ENCODE measurements at places on chromosomes 2 and 18.
A peak's percentile ranks its signal among the peaks of the same experiment; 100 is the strongest.

DNA sequence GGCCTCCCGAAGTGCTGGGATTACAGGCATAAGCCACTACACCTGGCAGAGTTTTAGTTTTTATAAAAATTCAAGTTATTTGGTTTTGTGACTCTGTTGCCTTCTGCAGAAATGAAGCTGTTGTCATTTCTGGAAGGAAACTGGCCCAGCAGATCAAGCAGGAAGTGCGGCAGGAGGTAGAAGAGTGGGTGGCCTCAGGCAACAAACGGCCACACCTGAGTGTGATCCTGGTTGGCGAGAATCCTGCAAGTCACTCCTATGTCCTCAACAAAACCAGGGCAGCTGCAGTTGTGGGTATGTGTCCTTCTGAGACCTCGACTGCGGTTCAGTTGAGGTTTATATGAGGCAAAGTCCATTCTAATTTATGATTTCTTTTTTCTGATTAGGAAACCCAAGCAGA, 7.2 kb downstream of the MTHFD2 start:
- DNase-seq: no peak

DNA sequence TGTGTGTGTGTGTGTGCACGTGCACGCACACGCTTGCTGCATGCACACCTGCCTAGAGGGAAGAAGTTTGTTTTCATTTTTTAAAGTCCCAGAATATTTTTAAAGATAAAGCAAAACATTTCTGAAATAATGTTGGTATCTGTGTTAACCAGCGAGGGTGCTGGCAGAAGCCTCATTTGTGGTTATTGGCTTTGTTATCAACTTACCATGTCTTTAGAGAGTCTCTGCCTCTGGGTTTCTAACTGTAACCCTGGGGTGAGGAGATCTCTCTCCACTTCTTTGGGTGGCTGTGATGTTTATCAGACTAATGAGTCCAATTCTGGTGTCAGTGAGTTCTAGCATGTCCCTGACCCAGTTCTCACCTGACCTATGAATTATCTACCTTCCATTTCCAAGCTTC, 927.6 kb upstream of the FANCL start:
- DNase-seq: no peak

DNA sequence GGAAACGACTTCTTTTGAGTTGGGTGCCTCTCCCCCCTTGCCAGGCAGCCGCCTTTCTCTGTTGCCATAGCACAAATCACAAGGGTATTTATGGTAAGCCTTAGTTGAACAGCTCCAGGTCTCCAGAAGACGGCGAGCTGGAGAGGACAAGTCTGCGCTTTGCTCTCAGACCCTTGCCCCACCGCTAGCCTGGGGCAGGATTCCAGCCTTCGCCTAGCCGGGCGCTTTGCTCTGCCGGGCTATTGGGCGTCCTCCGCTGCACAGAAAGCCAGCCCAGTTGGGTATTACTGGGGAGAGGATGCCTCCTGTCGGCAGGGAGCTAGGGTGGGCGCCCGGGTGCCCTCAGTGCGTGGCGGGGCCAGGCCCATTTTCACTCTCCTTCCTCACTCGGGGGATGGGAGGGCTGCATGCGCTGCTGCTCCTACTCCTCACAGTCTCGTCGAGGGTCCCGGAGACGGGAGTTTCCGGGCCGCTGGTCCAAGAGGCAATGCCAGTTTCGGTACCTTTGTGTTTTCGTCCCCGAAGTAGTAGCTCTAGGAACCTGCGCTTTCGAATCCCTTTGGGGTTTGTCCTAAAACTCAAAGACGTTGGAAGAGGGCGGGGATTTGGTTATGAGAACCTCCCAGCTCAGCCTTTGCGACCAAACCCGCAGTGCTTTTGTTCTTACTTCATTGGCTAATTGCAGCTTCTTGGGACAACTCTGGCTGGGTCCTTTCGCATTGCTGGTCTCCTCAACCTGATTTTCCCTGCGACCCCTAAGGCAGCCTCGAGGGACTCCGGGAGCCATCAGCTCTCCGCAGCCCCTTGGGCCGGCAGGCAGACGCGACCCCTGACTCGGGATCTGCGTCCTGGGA, 3.6 kb upstream of the DLX2 start:
- DNase-seq: no peak

- DNase-seq: peak; percentile 90
These were observed 53.0 kb upstream of the CCDC150 start for GRCh38 chr2:196586511-196586991.

GRCh38 chr2:15357186-15357585, 203.9 kb downstream of the NBAS start:
- no peak for DNase-seq

GRCh38 chr2:233707940-233708644, 4.6 kb upstream of the UGT1A5 start:
- peak; percentile 62 for DNase-seq

- peak; percentile 93 for DNase-seq
These were observed 22.8 kb upstream of the ASB18 start for GRCh38 chr2:236286873-236287545.

DNA sequence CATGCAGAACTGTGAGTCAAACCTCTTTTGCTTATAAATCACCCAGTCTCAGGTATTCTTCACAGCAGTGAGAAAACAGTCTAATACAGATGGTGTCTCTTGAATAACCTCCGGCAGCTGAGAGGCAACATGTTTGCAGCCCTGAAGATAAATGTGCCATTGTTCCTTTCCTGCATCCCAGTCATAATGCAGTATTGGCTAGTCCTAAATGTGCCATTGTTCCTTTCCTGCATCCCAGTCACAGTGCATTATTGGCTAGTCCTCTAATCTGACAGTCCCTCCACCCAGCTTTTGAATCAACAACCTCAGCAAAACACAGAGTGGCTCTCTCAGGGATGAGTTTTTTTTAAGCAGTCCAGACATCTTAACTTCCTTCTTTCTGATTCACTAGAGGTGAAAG, 550.7 kb downstream of the RIT2 start:
- DNase-seq: no peak

- peak; percentile 59 for DNase-seq
These were observed 23.6 kb downstream of the FZD5 start for GRCh38 chr2:207746131-207746530.

- no peak for DNase-seq
These were observed 9.2 kb downstream of the RNU4ATAC start for GRCh38 chr2:121539750-121540469.

DNA sequence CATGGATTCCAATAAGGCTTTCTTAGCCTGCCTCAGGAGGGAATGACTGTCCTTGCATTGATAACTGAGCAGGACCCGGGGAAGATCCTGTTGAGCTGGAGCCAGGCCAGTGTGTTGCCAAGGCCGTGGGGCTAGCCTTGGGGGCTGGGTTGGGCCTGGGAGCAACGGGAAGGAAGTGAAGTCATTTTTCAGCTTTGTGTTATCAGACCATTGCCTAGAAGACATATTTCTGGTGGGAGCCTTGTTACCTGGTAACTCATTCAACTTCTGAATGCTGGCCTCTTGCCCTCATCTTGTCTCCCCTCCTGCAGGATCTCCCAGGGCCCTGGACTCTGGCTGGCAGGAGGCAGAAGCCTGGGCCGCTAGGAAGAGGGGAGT, 92.7 kb upstream of the MGAT5 start:
- no peak for DNase-seq

GRCh38 chr18:13120983-13121441, 97.5 kb upstream of the LDLRAD4 start:
- DNase-seq: no peak

- no peak for DNase-seq
These were observed 67.6 kb downstream of the SDC1 start for GRCh38 chr2:20157193-20157891.

DNA sequence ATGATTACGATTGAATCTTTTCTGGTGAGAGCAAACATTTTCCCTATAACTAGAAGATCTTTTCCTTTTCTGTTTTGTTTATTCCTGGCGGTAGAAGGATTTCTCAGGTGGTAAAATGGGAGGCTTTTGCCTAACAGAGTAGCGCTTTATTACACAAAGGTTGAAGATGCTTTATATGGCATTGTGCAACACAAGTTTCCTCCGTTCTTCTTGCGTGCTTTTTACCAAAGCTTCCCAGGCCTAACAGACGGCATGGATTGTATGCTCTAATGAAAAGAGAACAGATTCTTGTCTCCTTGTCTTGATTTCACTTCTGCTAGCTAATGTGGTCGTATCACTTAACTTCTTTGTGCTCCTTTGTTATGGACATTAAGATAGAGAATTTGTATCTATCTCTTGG, 43.8 kb downstream of the MYO1B start:
- DNase-seq: no peak

DNA sequence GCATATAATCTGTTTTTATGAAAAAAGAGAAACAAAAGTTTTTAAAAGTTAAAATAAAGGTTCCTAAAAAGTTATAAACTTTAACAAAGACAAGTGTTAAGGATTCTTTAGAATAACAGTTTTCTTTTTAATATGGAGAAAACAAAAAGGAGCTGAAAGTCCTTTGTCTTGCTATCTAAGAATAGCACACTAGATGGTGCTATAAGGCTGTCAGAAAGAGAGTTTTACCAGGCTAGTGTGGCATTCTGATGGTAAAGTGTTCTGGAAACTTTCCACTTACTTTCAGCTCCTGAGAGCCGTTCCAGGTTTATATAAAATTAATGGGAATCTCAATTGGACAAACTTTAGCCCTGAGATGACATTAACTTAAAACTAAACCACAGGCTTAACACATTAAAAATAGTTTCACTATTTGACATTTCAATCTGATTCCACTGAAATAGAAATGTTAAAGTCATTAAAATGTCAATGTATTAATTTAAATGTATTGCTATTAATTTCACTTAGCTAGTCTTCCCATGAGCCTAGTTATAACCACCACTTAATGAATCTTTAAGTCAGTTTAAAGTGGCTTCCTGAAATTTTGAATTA, 3.7 kb downstream of the FBXO48 start:
- peak; percentile 50 for DNase-seq

GRCh38 chr2:230202430-230203109, 17.2 kb downstream of the SP110 start:
- no peak for DNase-seq

DNA sequence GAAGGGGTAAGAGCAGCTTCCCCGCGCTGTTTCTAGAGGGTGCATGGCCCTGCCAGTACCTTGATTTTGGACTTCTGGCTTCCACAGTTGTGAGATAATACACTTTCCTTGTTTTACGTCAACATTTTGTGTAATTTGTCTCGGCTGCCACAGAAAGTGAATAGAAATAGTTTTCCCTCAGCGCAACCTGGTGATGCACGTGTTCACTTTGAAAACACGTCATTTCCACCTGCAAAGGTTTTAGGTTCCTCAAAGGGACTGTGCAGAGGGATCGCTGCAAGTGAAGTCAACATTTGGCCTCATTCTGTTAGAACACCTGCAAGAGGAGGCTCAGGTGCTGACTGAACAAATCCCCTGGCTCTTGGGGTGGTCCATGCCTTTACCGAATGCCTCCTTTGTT, 71.7 kb downstream of the LONRF2 start:
- no peak for DNase-seq

DNA sequence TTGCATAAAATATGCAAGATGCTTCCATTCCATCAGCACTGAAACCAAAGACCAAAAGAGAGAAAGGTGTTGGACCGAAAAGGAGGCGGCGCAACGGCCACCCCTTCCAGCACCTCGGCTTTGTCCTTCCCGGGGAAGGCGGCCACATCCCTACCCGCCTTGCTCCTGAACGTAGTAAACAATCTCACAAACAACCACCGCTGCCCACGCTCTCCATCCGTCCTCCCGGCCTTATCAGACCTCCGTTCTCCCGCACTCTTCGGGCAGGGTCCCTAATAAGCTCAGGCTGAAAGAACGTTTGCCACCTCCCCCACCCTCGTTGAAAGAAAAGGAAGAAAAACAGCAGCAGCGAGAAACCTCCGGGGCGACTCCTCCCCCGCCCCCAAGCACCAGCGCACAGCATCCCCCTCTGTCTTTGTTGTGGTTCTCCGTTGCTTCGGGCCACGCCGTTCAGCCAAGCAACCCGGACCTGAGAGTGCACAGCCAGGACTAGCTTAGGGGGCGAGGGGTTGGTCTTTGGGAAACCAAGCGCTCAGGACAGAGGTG, 4.4 kb downstream of the EVX2 start:
- DNase-seq: no peak

DNA sequence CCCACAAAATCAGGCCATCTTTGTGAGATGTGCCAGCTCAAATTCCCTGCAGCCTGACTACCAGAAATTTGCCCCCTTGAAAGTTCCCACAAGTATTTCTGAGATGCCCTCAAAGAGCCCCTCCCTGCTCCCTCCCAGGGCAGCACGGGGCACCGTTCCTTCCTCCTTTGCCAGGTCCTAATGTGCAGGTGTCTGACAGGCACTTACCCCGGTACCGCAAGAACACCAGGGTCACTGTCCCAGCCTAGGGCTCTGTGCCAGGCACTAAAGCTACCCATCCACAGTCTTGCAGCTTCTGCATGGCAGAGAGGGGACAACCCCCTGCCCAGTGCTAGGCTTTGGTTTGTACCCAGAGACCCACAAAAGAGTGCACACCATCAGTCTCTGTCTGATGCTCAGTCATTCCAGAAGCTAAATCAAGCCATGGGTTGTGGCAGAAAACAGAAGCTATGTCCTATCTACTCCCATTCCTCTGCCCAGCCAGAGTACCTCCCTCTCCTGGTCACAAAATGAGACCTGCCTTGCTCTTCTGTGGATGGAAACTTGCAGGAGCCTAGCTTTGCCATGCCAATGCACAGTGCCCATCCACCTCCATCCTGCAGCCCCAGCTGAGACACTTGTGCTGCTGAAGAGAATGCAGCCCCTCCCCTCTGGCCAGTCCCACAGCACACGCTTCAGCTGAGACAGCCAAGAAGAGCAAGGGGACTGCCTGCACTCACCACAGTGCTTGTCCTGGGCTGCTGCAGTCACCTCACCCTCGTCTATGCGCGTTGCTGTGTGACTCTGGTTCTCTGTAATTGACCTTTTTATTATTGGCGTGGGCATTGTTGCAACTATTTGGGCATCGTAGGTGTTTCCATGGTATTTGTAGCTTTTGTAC, 48.7 kb downstream of the INPP5D start:
- no peak for DNase-seq

DNA sequence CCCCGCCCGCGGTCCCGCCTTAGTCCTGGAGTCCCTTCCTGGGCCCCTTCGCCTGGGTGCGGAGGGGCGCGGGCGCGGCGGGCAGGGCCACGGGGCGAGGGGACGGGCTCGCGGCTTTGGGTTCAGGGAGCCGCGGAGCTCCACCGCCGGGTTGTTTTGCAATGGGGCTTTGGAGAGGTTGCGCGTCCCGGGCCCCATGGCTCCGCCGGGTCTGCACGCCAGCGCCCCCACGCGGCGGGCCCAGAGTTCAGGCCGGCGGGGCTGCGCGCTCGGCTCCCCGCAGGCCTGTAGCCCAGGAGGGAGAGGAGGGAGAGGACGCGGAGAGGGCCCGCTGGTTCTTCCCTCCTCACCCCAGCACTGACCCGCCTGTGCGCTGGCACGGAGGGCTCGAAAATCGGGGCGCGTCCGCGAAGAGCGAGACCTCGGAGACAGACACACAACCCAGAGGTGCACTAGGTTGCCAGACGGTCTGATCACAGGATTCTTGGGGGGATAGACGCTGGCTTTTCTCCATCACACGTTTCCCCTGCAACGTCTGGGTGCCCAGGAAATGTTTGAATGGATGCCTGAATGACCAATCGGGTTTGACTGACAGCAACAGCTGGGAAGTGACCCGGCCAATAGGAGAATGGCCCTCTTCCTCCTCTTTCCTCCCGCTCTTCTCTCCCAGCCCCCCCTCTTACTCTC, 4.9 kb upstream of the SIX2 start:
- no peak for DNase-seq

- DNase-seq: no peak
These were observed 93.6 kb downstream of the SATB2 start for GRCh38 chr2:199364153-199364552.

- no peak for DNase-seq
These were observed 1.7 kb downstream of the TRIP12 start for GRCh38 chr2:229920011-229920641.

All from RCC 7860 (cell line).